ENCODE measurements at places on chromosomes 3 and 15.

GRCh38 chr15:33468740-33469139 lies 158.0 kb downstream of the RYR3 start:
- DNase-seq, result no peak

GRCh38 chr3:18282507-18282906 lies 142.6 kb downstream of the SATB1 start:
- no peak for DNase-seq

- DNase-seq, result peak; percentile 30
Measured at GRCh38 chr3:41893977-41894376, 67.9 kb downstream of the ULK4 start.

DNA sequence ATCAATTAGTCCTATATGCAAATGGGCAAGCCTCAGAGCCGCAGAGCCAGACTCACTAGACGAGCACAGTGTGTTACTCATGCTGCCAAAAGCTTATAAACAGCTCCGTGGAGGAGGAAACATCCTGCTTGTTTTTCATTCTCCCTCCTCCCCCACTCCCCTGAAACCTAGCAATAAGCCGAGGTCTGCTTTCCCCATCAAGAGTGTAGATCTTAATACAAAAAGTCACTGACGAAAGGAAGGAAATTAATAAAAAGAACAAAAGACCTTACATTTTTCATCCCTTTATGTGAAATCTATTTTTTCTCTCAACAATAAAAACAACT lies 88.5 kb downstream of the XXYLT1 start:
- peak; percentile 58 for DNase-seq

GRCh38 chr3:103494512-103494911 lies 1059.7 kb downstream of the ZPLD1 start:
- DNase-seq, result no peak
